Astrocyte of the cerebellum (primary cell): ENCODE measurements at places on chromosomes 4 and X.

- no peak for DNase-seq
Measured at GRCh38 chr4:103774326-103774825, 54.6 kb upstream of the TACR3 start.

GRCh38 chr4:91220315-91220714, 1083.5 kb upstream of the GRID2 start:
- no peak for DNase-seq

GRCh38 chr4:2043396-2044118, 15.6 kb upstream of the NAT8L start:
- DNase-seq, result no peak

DNA sequence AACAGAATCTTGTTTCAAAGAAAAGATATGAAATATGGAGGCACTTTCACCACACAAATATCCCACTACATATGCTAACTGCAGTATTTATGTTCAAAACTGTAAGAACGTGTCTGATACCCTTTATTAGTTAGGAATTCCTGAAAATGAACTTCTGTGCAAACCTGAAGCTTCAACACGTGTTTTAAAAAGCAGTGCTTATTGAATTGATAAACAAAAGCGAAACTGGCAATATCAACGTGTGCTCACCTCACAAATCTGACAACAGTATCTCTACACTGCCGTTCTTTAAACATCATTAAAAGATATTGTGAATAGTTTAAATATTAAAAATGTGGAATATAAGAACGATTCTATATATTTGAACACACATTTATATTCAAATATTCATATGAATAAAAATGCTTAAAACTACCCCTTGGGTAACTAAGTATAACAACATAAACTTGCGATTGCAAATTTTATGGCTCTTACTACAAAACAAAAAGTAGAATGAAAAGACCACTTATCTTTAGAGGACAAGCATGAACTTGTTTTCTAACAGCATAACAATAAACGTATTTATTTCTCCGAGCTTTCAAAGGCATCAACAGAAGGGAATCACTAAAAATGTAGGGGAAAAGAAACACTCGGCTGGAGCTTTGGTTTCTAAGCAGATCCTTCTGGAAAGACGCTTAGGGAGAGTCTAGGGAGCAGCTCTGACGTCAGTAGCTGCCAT, at the start of gene LRP2BP:
Gene LRP2BP (minus strand): TSS at position 687 of the 718 bp plus-strand sequence. CDS start 17,738 bp downstream, outside the sequence.
- DNase-seq, result peak; percentile 80

DNA sequence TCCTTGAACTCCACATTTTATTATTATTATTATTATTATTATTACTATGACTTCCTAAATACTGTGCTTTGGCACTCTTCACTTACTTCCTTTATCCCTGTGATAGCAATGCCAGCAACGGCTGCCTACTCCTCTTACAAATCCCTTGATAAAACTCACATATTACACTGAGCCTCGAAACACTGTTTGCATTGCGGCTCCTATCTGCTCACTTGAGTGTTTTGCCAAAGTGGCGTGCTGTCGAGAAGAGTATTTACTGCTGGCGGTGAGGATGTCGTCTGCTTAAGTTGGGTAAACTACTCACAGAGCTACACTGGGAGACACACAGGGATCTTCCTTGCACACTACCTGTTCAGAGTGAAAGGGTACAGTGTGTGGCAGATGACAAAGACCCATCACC, 143.4 kb upstream of the VCX3A start:
- no peak for DNase-seq

DNA sequence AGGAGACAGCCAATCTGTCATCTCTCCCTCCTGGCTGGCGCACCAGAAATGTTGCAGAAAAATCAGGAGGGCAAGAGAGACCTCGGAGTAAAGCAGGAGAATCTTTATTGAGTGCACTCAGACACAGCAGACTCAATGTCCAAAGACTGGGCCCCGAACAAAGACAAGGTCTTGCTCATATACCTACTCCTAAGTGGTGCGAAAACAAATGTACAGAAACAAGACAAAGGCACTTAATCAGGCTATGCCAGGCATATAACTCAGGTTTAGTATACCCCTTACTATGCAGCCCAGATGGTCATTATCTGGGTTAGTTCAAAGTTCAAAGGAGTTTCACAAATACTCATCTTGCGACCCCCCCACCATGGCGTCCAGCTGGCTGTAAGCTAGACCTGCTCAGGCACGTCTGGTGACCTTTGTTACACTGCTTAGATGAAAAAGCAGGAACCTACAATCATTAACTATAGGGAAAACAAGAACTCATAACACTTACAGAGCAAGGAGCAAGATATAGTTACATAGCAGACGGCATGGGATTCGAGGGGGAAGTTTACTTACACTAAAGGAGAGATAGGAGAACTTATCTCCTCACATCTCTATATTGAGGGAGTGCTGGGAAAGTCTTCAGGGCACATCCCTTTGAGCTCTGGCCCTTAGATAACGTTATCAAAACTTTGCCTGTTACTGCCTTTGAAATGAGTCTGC, 27.5 kb downstream of the SULT1E1 start:
- no peak for DNase-seq

GRCh38 chr4:184448141-184448540, 26.2 kb downstream of the IRF2 start:
- no peak for DNase-seq
